ENCODE measurements at places on chromosomes 2 and 18.
A peak's percentile ranks its signal among the peaks of the same experiment; 100 is the strongest.

- H3K36me3 ChIP-seq, result no peaks in the 10 kb centered on the region
- no peak overlapping the region for H3K4me3 ChIP-seq
- no peaks in the 10 kb centered on the region for H3K4me1 ChIP-seq
- H3K27ac ChIP-seq, result no peak overlapping the region
These were observed 92.6 kb upstream of the TSPYL6 start for GRCh38 chr2:54348646-54349045.

DNA sequence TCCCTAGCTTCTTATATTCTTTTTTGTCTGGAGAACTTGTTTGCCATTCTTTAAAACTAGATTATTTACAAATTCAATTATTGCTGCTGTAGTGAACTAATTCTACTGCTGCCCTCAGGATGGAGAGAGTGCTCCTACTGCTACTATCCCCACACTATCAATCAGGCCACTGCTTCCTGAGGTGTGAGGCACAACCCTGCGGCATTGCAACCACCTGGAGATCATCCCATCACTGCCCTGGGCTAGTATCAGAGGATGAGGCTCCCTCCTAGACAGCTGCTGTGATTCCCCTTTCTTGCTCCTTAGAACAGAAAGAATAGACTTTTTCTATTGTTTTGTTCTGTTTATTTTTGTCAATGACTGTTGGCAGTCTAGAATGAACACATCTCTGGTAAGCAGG is 146.6 kb downstream of the CDH19 start:
- H3K27me3 ChIP-seq, result no peaks in the 10 kb centered on the region
- H3K4me3 ChIP-seq, result no peak overlapping the region
- H3K27ac ChIP-seq, result no peak overlapping the region
- no peaks in the 10 kb centered on the region for H3K36me3 ChIP-seq
- no peaks in the 10 kb centered on the region for H3K4me1 ChIP-seq

DNA sequence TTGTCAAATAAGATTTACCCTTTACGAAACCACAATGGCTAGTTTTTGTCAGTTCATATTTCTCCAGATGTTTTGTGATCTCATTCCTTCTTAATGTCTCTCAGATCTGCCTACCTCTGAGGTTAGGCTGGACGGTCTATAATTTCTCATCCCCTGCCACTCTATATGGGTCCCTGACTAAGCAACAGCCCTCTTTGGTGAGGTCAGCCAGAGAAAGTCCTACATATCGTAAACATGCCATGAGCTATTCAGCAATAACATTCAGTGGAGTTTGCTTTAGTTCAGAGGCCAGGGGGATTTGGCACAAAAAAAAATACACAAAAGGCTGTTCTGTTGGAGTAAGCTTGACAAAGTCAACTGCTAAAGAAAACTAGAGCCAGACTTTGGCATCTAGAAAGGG is 192.1 kb upstream of the NCKAP5 start:
- no peaks in the 10 kb centered on the region for H3K36me3 ChIP-seq
- DNase-seq, result no peak
- no peak overlapping the region for H3K27ac ChIP-seq
- H3K27me3 ChIP-seq, result no peaks in the 10 kb centered on the region
- no peak overlapping the region for H3K4me3 ChIP-seq

DNA sequence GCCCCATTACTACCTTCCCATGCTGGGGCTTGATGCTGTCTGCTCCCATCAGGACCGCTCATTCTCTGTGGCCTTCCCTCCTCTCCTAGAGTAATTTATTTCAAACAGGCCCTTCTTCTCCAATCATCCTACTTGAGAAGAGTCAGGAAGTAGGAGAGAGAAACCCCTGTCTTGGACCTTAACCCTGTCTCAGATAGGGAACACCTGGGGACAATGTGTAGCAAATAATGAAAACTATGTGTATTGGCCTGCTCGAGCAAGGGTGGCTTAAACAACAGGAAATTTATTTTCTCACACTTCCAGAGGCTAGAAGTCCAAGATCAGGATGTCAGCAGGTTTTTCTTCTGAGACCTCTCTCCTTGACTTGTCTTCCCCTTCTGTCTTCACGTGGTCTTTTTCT is 26.6 kb upstream of the NEMP2 start:
- H3K4me3 ChIP-seq, result no peak overlapping the region
- H3K27ac ChIP-seq, result no peak overlapping the region
- no peaks in the 10 kb centered on the region for H3K36me3 ChIP-seq
- no peaks in the 10 kb centered on the region for H3K4me1 ChIP-seq

DNA sequence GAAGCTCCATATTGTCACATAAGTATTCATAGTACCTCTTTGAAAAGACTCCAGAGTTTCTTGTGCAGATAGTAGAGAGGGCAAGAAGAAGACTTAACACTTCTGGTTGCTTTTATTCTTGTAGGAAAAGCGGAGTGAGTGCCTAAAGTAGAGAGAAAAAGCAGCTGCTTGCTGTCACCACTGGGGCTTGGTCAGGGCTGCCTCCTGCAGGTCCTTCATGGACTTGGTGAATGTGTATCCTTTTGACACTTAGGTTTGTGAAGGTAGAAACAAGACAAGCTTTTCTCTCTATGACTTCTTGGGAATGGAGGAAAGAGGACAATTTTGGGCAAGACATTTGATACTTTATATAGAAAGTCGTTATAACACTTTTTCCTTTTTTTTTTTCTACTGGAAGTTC is 312.8 kb upstream of the FANCL start:
- no peak overlapping the region for H3K4me3 ChIP-seq
- no peaks in the 10 kb centered on the region for H3K27me3 ChIP-seq
- H3K27ac ChIP-seq, result no peak overlapping the region
- DNase-seq, result no peak

GRCh38 chr18:79368681-79369080 is 27.0 kb upstream of the NFATC1 start:
- no peak overlapping the region for H3K4me3 ChIP-seq
- DNase-seq, result no peak
- H3K36me3 ChIP-seq, result no peaks in the 10 kb centered on the region
- H3K4me1 ChIP-seq, result no peaks in the 10 kb centered on the region
- no peak overlapping the region for H3K27ac ChIP-seq

- H3K36me3 ChIP-seq, result no peaks in the 10 kb centered on the region
- no peaks in the 10 kb centered on the region for H3K27me3 ChIP-seq
- H3K4me3 ChIP-seq, result no peak overlapping the region
- peak; percentile 42 for DNase-seq
- no peaks in the 10 kb centered on the region for H3K4me1 ChIP-seq
These were observed 84.0 kb downstream of the SEPTIN10 start for GRCh38 chr2:109529532-109530449.

- H3K4me1 ChIP-seq, result no peaks in the 10 kb centered on the region
- no peaks in the 10 kb centered on the region for H3K27me3 ChIP-seq
- H3K36me3 ChIP-seq, result no peaks in the 10 kb centered on the region
- no peak overlapping the region for H3K4me3 ChIP-seq
- no peak overlapping the region for H3K27ac ChIP-seq
- DNase-seq, result no peak
These were observed 41.5 kb downstream of the SUCLG1 start for GRCh38 chr2:84417453-84418145.

GRCh38 chr2:46487667-46488335 is 8.4 kb downstream of the TMEM247 start:
- no peaks in the 10 kb centered on the region for H3K27me3 ChIP-seq
- H3K36me3 ChIP-seq, result no peaks in the 10 kb centered on the region
- peak; percentile 25 for DNase-seq

DNA sequence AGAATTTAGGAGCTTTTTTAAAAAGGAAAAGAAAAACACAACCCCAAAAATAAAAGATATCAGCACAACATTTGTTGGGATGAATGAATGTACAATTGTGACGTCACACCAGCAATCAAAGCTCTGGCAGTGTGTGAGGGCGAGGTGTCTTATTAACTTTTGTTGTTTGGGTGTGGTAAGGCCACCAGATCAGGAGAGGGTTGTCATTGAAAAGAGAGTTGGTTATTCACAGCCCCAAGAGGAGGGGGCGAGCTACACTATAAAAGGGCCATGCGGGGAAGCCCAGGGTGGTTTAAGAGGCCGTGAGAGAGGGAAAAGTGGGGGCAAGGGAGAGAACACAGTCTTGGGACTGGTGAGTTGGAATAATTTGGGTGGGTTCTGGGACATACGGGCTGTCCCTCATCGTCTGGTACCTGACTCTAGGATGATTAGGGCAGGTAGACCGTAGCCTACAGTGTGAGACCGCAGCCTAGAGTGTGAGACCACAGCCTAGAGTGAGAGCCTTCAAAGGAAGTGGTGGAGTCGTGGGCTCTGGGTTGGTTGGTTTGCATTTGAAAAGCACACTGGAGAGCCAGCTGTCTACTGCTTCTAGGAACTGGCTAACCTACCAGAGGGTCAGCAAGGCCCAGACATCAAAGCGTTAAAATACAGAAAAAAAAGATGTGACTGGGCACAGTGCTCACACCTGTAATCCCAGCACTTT is 128.4 kb downstream of the INO80D start:
- H3K27me3 ChIP-seq, result no peaks in the 10 kb centered on the region
- H3K4me1 ChIP-seq, result no peaks in the 10 kb centered on the region
- DNase-seq, result no peak
- H3K4me3 ChIP-seq, result no peak overlapping the region
- H3K36me3 ChIP-seq, result no peaks in the 10 kb centered on the region
- H3K27ac ChIP-seq, result no peak overlapping the region

GRCh38 chr2:222042666-222043065 is 256.1 kb downstream of the PAX3 start:
- no peak overlapping the region for H3K27ac ChIP-seq
- no peaks in the 10 kb centered on the region for H3K36me3 ChIP-seq
- H3K4me3 ChIP-seq, result no peak overlapping the region
- H3K4me1 ChIP-seq, result no peaks in the 10 kb centered on the region

DNA sequence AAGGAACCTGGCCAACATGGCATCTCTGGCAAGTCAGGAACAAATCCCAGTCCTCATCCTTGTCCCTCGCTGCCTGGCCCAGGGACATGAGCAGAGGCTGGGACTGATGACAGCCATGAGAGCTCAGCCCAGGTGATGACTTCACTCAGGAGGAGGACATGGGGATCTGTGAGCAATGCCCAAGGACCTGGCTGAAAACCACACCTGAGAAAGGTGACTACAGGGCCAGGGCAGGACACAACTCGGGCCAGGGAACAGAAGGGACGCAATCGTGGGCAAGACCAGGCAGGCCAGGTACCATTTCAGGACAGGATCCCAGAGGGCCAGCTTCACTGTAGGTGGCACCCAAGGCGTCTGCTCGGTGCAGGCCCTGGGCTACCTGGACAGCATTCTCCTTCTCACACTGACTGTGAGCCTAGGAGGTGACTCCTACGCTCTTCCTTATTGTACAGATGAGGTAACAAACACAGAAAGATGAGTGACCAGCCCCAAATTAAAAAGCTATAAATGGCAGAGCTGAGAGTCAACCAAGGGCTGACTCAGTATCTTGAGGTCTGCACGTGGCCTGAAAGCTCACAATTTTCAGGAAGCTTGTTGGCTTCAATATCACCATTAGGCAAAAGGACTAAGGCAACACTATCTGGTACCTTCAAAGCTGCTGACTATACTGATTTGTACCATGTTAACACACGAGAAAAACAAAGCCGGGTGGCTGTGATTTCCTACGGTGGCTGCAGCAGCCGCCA is 141.1 kb downstream of the EIPR1 start:
- no peak overlapping the region for H3K27ac ChIP-seq
- no peak overlapping the region for H3K4me3 ChIP-seq
- no peak for DNase-seq
- no peaks in the 10 kb centered on the region for H3K4me1 ChIP-seq

GRCh38 chr18:567122-567521 is 13.1 kb upstream of the CETN1 start:
- H3K4me1 ChIP-seq, result no peaks in the 10 kb centered on the region
- no peak for DNase-seq
- no peaks in the 10 kb centered on the region for H3K27me3 ChIP-seq
- no peaks in the 10 kb centered on the region for H3K36me3 ChIP-seq
- H3K4me3 ChIP-seq, result no peak overlapping the region

GRCh38 chr18:35344736-35345459 is 678 bp upstream of the ZNF24 start:
- H3K36me3 ChIP-seq, result no peaks in the 10 kb centered on the region
- peak overlapping the region; percentile 92 for H3K4me3 ChIP-seq
- peaks cover 4% of the 10 kb centered on the region for H3K4me1 ChIP-seq
- peak overlapping the region; percentile 100 for H3K27ac ChIP-seq
- DNase-seq, result peak; percentile 63

- no peaks in the 10 kb centered on the region for H3K4me1 ChIP-seq
- H3K36me3 ChIP-seq, result no peaks in the 10 kb centered on the region
- no peaks in the 10 kb centered on the region for H3K27me3 ChIP-seq
These were observed 38.1 kb downstream of the SCN2A start for GRCh38 chr2:165277295-165277694.

- DNase-seq, result no peak
- no peaks in the 10 kb centered on the region for H3K36me3 ChIP-seq
- H3K27ac ChIP-seq, result no peak overlapping the region
- H3K4me3 ChIP-seq, result no peak overlapping the region
- H3K27me3 ChIP-seq, result no peaks in the 10 kb centered on the region
- H3K4me1 ChIP-seq, result no peaks in the 10 kb centered on the region
These were observed 4.0 kb upstream of the ALLC start for GRCh38 chr2:3654011-3654410.
